ENCODE measurements at places on chromosomes 2 and 18.
A peak's percentile ranks its signal among the peaks of the same experiment; 100 is the strongest.

- no peak for DNase-seq
These were observed 7.7 kb downstream of the KCNF1 start for GRCh38 chr2:10919410-10919770.

DNA sequence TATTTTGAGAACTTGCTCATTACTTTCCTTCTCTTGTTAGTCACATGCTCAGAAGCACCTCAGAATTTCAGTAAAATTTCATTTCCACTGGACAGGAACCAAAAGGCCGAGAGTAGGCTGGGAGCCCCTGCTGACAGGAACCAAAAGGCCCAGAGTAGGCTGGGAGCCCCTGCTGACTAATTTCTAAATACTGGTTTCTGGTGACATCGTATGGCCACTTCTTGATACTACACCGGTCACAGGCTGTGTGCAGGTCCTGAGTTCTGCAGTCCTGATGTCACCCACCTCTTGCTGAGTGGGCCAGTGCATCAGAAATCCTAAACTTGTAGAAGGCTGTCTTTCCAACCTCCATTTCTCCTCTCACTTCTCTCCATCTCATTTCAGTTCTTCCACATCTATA, 17.7 kb upstream of the EN1 start:
- DNase-seq = peak; percentile 52

GRCh38 chr2:164655336-164655735, 34.1 kb upstream of the GRB14 start:
- DNase-seq = no peak

GRCh38 chr2:28185153-28185552, 207.5 kb upstream of the FOSL2 start:
- no peak for DNase-seq

- no peak for DNase-seq
These were observed 184.6 kb downstream of the ZFP36L2 start for GRCh38 chr2:43041661-43042360.

DNA sequence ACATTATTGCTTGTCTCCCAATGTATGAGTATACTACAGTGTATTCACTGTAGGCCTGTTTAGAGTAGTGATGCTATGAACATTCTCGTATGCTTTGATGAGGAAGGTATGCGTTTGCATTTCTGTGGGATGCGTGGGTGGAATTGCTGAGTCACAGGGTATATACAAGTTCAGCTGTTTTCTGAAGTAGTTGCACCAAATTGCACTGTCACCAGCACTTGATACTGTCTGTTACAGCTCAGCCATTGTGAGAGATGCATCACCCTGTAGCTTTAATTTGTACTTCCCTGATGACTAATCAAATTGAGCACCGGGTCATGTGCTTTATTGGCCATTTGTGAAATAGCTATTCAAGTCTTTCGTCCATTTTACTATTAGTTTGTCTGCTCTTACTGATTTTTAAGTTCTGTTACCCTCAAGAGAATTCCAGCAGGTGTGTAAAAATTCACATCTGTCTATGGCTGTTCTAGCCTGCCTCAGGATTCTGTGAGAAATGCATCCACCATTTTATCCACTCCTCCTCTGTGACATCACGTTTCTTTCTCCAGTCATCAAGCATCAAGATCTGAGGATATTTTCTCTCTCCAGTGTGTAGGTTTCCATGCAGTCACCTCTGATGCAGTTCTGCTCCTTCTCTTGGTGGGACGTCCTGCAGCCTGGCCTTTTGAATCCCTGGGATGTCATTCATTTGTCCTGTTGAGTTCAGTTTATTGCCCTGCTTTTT, 72.5 kb downstream of the DGKD start:
- no peak for DNase-seq

DNA sequence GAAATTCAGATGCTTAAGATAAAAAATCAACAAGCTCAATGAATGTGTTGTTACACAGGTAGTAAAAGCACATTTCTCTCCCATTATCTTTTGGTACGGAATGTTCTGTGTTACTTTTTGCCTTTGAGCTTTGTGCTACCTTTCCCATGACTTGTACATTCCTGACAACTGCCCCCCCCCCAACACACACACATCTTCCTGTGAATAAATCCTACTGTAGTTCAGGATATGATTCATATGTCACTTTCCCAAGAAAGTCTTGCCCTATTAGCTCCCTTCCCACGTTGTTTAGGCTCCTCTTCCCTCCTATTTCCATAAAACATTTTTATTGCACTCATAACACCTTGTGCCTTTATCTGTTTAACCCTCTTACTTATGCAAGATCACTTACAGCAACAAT, 442.6 kb upstream of the LRATD1 start:
- no peak for DNase-seq

DNA sequence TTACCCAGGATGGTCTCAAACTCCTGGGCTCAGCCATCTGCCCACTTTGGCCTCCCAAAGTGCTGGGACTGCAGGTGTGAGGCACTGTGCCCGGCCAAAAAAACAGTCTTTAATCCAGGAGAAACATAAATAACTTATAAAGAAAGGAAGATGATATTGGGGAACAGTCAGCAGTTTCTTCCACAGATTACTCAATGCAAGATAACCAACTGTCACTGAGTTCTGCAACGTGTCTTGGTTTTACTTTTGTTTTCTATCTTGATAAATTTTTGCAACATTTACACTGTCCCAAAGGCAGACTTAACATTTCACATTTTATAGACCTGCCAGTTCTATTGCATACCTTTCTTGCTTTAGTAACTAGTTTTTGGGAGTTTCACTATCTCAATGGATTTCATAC, 71.1 kb downstream of the ANKRD44 start:
- peak; percentile 35 for DNase-seq

- DNase-seq = no peak
These were observed 769.7 kb downstream of the SUCLG1 start for GRCh38 chr2:83689402-83689801.

GRCh38 chr2:25524507-25524906, 148.9 kb downstream of the DTNB start:
- no peak for DNase-seq

DNA sequence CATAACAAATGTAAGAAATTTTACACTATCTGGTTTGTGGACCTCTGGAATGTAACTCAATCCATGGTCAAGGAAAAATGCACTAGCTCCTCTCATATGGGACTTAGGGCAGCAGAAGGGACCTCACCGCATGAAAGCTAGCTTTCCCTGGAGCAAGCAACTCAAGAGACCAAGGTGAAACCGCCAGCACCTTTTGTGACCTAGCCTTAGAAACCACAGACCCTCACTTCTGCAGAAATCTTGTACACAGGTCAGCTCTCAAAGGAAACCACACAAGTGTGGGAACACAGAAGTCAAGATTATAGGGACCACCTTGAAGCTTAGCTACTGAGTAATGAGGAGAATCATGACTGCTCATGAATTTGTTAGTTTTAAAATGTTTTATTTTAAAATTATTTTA, 222.5 kb downstream of the DLGAP1 start:
- no peak for DNase-seq

DNA sequence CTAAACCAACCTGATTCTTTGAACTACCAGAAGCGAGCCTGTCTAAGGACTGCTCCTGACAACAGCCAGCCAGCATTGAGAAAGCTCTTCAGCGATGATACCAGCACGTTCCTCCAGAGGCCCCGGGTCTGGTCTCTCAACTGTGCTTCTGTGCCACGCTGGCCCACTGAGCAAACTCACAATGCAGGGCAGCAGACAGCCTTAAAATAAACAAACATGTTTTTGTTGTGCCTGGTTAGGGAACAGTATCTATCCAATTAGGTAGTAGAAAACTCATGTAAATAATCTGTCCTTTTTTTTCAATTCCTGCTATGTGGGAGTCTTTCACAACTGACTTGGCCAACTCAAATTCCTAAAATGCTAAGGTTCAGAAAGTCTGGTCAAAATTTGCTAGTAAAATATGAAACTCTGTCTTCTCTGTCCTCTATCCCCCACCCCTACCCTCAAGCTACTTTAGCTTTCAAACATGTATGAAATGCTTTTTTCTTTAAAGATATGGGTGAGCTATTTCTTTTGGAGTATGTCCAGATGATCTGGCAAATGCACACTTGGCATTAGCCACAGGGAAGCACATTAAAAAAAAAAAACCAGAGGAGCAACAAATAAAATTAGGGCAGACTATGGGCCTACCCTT, 21.4 kb upstream of the EML4 start:
- DNase-seq = no peak

GRCh38 chr18:31658670-31659575, 25.5 kb downstream of the B4GALT6 start:
- DNase-seq = peak; percentile 45

DNA sequence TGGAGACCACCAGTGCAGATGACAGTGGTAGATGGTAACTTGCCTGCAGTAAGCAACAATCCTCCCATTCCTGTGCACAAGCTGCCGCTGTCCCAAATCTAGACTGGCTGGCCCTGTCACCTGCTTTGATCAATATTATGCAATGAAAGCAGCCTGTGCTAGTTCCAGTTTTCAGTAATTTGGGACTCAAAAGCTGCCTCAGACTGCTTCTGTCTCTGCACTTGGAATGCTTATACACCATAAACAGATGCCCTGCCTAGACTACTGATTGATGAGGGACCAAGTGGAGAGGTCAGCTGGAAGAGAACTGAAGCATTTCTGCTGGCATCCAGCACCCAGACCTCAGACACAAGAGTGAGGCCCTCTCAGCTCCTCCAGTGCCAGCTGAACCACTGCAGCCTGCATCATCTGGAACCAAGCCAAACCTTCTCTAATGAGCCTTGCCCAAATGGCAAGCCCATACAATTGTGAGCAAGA, 24.9 kb downstream of the CCBE1 start:
- no peak for DNase-seq

DNA sequence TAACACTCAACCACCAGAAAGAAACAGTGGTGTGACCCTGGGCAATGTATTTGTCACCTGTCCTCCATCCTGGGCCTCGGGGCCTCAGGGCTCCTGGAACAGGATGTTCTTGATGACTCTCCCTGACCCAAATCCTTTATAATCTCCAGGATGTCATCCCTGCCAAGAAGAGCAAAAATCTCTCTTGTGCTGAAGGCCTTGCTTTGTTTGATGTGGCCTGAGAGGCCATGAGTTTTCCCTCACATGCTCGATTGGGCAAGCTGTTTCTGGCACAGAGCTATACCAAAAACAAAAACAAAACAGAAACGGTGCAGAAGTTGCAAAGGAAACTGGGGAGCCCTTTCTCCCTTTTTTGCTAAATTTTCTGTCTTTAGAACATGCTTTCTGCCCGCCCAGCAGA, 35.7 kb upstream of the ST3GAL5 start:
- DNase-seq = no peak

DNA sequence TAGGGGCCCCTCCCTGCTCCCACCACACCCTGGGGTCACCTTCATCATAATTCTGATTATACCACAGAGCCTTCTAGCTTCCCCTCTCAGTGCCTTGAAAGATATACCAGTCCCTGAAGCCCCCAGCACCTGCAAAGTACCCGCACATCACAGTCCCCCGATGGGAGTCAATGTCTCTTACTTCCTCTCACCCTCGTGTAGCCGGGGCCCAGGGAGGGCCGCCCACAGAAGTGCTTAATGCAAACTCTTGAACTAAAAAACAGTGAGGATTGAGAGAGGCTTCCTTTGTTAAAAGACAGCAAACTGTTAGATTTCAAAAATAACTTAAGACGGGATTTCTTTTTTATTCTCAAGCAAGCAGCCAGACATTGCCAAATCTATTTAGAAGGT, 76.5 kb downstream of the SFXN5 start:
- DNase-seq = no peak

DNA sequence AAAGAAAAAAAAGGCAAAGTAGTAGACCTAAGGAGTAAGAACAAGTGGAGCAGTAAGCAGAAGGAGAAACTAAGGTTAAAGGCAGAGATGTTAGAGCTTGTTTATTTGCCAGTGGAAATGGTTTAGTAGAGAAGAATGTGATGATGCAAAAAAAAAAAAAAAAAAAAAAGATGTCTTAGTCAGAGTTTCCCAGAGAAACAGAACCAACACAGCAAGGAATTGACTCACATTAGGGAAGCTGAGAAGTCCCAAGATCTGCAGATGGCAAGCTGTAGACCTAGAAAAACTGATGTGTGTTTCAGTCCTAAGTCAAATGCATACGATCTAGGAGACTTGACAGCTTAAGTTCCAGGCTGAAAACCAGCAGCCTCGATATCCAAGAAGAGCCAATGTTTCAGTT, 1548.8 kb upstream of the LRRTM1 start:
- DNase-seq = no peak

DNA sequence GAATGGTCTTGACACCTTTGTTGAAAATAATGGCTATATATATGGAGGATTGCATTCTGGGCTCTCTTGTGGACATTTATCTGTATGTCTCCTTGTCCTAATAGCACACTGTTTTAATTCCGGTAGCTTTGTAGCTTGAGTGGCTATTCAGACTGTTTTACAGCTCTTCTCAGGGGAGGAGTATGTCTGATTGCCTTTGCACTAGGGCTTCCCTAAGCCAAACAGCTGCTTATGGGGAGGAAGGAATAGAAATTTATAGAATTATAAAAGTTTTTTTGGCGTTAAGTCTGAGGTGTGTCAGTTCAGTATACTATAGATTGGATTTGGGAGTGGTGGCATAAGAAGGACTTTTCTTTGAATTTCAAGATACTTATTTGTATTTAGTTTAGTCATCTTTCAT, 12.6 kb downstream of the SEH1L start:
- no peak for DNase-seq

DNA sequence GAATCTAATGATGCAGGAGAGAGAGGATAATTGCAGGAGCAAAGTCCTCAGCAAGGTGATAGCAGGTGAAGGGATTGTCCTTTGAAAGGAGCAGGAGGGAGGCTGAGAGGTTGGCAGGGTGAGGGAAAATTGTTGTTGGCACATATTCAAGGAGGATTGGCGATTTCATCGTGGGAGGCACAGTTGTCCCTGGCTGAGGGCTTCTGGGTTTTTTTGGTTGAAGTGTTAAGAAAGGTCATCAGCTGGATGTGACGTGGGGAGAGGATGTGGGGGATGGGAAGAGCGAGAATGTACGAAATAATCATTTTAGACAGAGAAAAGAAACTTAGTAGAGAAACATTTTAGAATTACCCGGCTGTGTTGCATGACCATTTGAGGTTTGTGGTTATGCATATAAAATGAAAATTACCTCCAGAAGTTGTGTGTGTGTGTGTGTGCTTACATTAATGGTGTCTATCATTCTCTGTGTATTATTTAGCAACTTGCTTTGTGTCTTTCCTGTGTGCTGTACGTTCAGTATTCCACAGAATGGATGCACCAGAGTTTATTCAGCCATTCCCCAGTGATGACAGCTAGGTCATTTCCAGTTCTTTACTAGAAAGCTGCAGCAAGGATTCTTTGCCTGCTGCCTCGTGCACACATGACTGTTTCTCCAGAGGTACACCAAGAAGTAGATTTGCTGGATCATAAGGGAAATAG, 67.6 kb downstream of the SDC1 start:
- no peak for DNase-seq

GRCh38 chr2:174688079-174688478, 76.2 kb downstream of the CHRNA1 start:
- DNase-seq = peak; percentile 65

DNA sequence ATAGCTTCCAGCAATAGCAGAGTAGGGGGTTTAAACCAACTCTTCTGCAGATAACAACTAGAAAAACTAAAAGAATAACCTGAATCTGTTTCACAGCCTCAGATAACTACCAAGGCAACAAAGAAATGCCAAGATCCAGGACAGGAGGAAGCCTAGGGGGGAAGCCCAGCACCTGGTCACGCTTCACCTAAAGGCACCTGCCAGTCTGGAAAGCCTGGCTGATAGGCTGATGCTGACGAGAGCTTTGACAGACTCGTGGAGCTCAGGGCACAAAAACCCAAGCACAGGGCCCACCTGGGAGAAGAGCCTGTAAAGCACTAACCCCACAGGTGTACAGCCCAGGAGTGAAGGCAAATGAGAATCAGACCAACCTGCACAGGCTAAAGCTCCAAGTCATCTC, 22.6 kb downstream of the EIPR1 start:
- DNase-seq = no peak
